ENCODE measurements at places on chromosomes 16 and 17. TPM values are rescaled to one million over a fixed set of nuclear protein-coding genes. Genes with fewer than 3 reads are reported as not detected.

Gene KCTD19
- 3.0 TPM for total RNA-seq

DNA sequence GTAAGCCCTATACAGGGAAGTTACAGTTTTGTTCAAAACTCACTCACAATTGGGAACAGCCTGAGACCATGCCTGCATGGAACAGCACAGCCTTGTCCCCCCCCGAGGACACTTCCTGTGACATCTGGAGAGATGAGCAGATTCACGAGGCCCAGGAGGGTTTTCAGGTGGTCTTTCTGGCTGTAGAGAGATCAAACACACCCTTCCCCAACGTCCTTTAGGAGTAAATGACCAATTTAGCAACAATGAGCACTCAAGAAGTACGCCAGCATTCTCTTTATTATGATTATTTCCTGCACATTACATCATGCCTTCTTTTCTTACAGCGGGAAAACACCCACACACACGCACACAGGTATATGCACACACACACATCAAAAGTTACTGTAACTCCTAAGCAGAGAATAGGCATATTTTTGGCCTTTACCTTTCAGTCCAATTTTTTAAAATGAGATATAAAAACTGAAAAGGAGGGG, 39.0 kb downstream of the ADCY9 start:
- H3K27ac ChIP-seq, result peak overlapping the region; percentile 86
- peaks cover 35% of the 10 kb centered on the region for H3K4me1 ChIP-seq
- peaks cover 7% of the 10 kb centered on the region for H3K36me3 ChIP-seq
- peak overlapping the region; percentile 37 for H3K4me3 ChIP-seq
- peak; percentile 65 for DNase-seq

DNA sequence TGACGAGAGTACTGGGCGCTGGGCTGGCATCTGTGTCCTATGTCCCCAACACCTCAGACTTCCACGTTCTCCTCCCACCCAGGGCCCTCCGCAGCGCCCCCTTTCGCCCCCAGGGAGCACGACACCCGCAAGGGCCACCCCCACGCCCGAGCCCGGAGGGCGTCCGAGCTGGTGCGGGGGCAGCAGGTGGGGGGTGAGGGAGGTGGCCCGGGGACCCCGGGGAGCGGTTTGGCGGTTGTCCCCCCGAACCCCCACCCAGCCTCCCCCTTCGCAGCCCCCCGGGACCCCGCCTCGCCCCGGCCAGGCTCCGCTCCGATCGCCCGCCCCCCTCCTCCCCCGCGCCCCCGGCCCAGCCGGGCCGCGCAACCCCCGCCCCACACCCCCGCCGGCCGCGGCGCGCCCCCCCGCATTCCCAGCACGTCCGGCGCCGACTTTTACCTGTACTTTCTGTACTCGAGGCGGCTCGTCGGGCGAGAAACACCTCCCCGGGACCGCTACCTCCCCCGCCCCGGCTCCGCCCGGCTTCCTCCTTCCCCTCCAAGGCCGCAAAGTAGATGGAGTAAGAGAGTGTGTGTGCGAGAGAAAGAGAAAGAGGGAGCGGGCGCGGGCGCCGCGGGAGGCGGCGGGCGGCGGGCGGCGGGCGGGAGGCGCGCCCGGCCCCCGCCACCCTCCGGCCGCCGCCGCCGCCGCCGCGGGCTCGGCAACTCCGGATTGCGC, 901 bp downstream of the CDYL2 start:
- peaks cover 36% of the 10 kb centered on the region for H3K4me1 ChIP-seq
- peak; percentile 59 for DNase-seq
- peaks cover 16% of the 10 kb centered on the region for H3K27me3 ChIP-seq
- peak overlapping the region; percentile 89 for H3K4me3 ChIP-seq

DNA sequence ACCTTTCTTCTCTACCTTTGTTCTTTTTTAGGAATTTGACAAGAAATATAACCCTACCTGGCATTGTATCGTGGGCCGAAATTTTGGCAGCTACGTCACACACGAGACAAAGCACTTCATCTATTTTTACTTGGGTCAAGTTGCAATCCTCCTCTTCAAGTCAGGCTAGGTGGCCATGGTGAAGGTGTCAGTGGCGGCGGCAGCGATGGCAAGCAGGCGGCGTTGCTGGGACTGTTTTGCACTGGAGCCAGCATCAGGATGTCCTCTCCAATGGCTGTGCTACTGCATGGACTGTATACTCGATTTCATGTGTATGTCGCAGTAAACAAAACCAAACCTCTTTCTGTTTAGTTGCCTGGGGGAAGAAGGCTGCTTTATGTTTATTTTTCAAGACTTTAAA, 5.9 kb downstream of the DYNLL2 start:
- H3K36me3 ChIP-seq, result peaks cover 58% of the 10 kb centered on the region
- no peak overlapping the region for H3K4me3 ChIP-seq
- H3K27ac ChIP-seq, result peak overlapping the region; percentile 46
- no peaks in the 10 kb centered on the region for H3K27me3 ChIP-seq
- no peak for DNase-seq

- no peaks in the 10 kb centered on the region for H3K36me3 ChIP-seq
- no peak for DNase-seq
- peaks cover 16% of the 10 kb centered on the region for H3K27me3 ChIP-seq
- H3K4me1 ChIP-seq, result no peaks in the 10 kb centered on the region
Measured at GRCh38 chr17:79513820-79514535, 96.9 kb downstream of the RBFOX3 start.

DNA sequence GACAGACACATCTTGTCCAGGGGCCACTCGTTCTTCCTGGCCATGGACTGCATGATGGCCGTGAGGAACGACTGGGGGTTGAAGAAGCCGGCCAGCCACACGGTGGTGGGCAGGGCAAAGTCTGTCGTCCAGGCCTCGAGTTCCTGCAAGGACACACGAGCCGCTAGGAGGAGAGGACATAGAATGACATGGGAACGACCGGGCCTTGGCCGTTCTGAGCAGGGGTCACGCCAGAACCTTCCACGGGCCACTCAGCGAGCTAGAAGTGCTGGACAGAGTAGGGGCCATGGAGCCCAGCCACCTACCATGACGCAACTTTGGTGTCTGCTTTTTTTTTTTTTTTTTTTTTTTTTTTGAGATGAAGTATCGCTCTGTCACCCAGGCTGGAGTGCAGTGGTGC, 47.0 kb downstream of the PGS1 start:
- H3K27ac ChIP-seq, result no peak overlapping the region
- peaks cover 12% of the 10 kb centered on the region for H3K4me1 ChIP-seq
- no peak overlapping the region for H3K4me3 ChIP-seq
- no peak for DNase-seq
- H3K36me3 ChIP-seq, result peaks cover 23% of the 10 kb centered on the region

DNA sequence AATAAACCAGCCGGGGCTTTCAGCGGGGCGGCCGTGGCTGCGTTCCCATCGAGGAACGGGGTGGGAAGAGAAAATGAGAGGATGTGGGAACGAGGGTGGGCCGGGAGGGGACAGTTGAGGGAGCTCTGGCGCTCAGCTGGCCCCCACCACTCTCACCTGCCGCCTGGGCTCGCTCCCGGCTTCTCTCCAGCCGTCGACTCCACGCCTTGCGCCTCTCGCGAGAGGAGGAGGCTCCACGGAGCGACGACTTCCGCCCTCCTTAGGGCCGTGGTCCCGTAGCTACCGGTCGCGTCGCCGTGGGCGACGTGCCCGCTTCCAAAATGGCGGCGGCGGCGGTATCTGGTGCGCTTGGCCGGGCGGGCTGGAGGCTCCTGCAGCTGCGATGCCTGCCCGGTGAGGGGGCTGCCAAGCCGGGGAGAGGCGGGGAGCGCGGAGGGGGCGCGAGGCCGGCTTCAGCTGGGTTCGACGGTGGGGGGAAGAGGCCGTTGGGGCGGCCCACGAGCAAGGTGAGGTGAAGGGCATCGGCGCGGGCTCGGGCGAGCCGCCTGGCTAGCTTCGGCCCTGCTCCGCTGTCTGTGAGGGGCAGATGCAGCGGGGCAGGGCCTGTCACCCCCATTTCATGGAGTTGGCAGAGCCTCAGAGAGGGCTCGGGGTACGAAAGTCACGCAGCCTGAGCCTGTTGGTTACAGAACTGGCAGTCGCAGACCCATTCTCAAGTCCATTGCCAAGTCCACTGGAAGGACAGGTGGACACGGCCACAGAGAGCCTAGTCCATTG, at the start of the genes CIAPIN1 and COQ9:
Gene CIAPIN1, minus strand, starts transcription at position 200 of the 777 bp plus-strand sequence. CDS start 6,457 bp downstream, outside the sequence.
Gene COQ9, plus strand, starts transcription at position 294 of the 777 bp plus-strand sequence. Its CDS starts 27 bp downstream, at position 321.
- H3K4me3 ChIP-seq, result peak within 1 kb of the TSS; percentile 94
- peaks cover 47% of the 10 kb centered on the region for H3K4me1 ChIP-seq
- peak within 1 kb of the TSS; percentile 91 for H3K27ac ChIP-seq
- DNase-seq, result peak; percentile 95
- peaks cover 28% of the 10 kb centered on the region for H3K36me3 ChIP-seq

DNA sequence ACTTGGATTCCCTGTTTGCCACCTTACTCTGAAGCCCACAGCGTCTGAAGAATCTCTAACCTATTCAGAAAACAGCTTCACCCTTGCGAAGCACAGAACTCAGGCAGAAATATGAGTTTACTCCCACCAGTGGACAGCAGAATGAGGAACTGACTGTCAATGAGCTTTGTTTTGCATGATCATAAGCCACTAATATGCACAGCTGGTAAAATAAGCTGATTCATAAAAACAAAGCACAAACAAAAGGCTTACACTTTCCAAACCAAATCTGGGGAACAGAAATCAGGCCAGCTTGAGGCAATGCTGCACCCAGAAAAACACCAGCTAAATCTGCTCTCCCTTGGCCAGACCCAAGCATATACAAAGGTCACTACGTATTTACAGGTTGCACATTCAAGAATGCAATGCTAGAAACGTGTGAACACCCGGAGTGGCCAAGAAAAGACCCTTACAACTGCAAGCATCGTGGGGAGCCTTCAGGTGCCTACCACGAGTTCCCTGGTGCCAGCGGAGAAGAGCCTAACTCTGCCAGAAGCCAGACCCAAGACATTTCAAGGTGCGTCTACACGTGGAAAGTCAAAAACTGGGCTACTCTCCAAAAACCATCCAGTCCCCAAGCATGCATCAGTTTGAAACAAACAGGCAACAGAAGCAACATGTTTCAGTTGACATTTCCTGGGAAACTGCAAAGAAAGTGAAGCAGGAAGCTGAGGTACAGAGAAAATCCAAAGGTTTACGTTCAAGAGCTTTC, 207.1 kb downstream of the ZFHX3 start:
- no peak overlapping the region for H3K4me3 ChIP-seq
- H3K27me3 ChIP-seq, result peaks cover 5% of the 10 kb centered on the region
- no peak overlapping the region for H3K27ac ChIP-seq
- H3K36me3 ChIP-seq, result no peaks in the 10 kb centered on the region
- DNase-seq, result no peak
- peaks cover 7% of the 10 kb centered on the region for H3K4me1 ChIP-seq

- no peaks in the 10 kb centered on the region for H3K4me1 ChIP-seq
- no peak overlapping the region for H3K27ac ChIP-seq
- peaks cover 22% of the 10 kb centered on the region for H3K27me3 ChIP-seq
- no peak overlapping the region for H3K4me3 ChIP-seq
- no peaks in the 10 kb centered on the region for H3K36me3 ChIP-seq
- no peak for DNase-seq
Measured at GRCh38 chr16:86075839-86076440, 177.0 kb downstream of the IRF8 start.

DNA sequence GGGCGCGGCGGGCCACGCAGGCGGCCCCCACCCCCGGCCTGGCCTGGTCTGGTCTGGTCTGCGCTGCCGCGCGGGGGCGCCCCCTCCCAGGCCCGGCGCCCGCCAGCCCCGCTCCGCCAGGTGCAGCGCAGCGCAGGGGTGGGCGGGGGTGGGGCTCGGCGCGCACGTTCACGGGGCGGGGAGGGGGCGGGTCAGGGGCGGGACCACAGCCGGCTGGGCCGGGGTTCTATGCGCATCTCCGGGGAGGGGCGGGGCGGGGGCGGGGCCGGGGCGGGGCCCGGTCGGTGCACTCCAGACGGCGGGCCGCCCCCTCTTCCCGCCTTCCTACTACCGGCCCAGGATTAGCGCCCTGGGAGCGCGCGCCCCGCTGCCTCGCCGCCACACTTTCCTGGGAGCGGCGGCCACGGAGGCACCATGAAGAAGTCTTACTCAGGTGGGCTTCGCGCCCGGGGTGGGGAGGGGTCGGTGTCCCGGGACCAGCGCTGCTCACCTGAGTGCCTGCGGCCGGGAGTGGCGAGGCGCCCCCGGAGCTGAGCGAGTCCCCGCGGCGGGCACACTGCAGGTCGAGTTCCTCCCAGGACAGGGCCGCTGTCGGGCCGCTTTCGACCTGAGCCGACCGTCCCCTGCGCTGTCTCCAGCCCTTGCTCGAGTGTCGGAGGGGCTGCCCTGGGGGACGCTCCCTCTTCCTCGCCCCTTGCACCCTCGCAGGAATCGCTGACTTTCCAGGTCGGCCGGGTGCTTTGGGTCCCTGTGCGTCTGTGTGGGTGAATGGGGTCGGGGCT, 140.5 kb downstream of the SEC14L1 start:
- DNase-seq, result peak; percentile 59
- peaks cover 19% of the 10 kb centered on the region for H3K27me3 ChIP-seq
- H3K4me3 ChIP-seq, result peak overlapping the region; percentile 72
- H3K4me1 ChIP-seq, result peaks cover 14% of the 10 kb centered on the region
- H3K36me3 ChIP-seq, result no peaks in the 10 kb centered on the region
- H3K27ac ChIP-seq, result no peak overlapping the region

GRCh38 chr16:48105456-48105855, 50.3 kb downstream of the ABCC12 start:
- peaks cover 11% of the 10 kb centered on the region for H3K27me3 ChIP-seq
- H3K4me1 ChIP-seq, result peaks cover 7% of the 10 kb centered on the region
- no peaks in the 10 kb centered on the region for H3K36me3 ChIP-seq

DNA sequence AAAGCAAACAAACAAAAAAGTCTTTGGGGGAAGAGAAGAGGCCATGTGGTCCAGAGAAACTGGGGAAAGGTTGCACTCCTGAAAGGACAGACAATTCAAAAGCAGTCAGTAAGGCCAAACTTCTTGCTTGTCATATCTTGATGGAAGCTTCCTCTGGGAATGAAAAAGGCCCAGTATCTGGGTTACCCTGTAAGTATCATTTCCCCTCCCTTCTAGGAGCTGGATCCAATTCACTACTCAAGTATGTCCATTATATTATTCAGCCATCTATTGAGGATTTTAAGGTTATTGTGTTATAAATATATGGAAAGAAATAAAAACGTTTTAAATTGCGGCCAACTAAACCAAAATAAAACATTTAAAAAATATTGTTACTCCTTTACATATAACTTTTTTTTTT, 26.0 kb upstream of the MON1B start:
- H3K4me1 ChIP-seq, result no peaks in the 10 kb centered on the region
- H3K27me3 ChIP-seq, result peaks cover 15% of the 10 kb centered on the region
- no peak overlapping the region for H3K4me3 ChIP-seq
- no peak overlapping the region for H3K27ac ChIP-seq
- no peaks in the 10 kb centered on the region for H3K36me3 ChIP-seq
- DNase-seq, result no peak

DNA sequence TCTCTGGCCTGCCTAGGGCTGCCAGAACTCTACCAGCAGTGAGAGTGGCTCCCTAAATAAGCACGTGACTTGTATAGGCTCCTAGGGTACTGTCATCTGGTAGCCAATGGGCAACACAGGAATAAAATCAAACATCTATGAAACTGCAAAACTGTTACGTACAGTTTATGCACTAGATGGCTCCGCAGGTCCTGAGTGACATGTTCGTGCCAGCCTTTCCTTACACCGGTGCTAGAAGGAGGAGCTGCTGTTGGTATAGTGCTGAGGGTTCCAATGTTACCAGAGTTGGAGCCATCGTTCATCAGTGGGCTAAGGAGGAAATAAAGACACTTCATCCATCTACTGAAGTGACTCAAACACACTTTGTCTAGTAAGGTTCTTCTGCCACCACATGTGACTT, 63.2 kb upstream of the TRAP1 start:
- no peak overlapping the region for H3K27ac ChIP-seq
- H3K4me1 ChIP-seq, result peaks cover 4% of the 10 kb centered on the region
- DNase-seq, result peak; percentile 40
- H3K36me3 ChIP-seq, result peaks cover 10% of the 10 kb centered on the region
- no peak overlapping the region for H3K4me3 ChIP-seq
